ENCODE measurements at places on chromosomes 12 and 14.

DNA sequence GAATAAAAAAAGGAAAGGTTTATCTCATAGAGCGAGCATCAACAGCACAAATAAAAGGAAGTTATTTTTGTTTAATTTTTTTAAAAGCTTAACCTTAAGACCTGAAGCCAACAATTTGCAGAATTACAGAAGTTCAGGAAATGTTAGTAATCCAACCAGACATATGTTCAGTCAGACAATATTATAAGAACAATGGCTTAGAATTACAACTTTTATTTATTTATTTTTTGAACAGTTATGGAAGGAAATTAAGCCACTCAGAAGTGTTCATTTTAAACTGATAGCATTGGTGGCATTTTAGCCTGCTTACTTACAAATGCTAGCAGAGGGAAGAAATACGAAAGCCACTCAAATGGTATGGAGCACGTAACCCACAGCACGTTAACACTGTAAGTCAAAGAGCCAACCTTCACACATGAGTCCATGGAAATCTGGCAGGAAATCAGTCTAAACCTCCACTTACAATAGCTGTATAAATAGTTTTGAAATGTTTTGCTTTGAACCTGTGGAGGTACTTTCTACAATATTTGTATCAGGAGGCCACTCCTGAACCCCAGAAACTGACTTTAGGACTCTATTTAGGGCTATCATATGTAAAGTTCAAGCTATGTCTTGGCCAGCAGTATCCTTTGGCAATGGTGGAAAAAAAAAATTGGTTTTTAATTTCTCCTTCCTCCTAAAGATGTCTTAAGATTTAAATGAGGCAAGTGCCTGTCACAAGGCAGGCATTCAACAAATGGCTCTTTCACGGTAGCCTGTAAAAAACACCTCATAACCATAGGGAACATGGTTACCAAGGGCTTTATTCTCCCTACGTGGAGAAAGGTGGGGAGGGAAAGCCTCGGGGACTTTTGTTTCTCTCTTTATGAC lies 102.3 kb downstream of the ITPR2 start:
- DNase-seq = no peak

DNA sequence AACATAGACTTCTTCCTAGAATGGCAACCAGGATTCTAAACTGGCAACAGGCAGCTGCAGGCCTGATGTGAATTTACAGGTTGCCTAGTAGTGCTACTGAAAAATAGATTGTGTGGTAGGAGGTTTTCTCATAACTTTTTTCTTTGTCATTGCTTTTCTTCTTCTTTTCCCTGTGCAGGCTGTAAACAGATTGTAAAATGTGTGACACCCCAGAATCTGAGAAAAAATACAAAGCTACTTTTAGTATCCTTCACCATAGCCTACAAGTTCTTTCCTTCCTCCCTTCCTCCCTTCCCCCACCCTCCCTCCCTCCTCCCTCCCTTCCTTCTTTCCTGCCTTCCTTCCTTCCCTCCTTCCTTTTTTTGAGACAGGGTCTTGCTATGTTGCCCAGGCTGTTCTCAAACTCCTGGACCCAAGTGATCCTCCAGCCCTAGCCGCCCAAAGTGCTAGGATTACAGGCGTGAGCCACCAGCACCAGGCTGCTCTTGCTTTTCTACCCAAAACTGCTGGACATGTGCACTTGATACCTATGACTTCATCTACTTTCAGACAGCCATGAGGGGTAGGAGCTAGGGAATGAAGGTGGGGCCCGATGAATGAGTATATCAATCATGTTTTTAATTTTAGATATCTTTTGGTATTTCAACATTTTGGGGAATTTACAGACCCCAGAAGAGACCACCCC lies 114.2 kb upstream of the EEA1 start:
- DNase-seq = no peak

DNA sequence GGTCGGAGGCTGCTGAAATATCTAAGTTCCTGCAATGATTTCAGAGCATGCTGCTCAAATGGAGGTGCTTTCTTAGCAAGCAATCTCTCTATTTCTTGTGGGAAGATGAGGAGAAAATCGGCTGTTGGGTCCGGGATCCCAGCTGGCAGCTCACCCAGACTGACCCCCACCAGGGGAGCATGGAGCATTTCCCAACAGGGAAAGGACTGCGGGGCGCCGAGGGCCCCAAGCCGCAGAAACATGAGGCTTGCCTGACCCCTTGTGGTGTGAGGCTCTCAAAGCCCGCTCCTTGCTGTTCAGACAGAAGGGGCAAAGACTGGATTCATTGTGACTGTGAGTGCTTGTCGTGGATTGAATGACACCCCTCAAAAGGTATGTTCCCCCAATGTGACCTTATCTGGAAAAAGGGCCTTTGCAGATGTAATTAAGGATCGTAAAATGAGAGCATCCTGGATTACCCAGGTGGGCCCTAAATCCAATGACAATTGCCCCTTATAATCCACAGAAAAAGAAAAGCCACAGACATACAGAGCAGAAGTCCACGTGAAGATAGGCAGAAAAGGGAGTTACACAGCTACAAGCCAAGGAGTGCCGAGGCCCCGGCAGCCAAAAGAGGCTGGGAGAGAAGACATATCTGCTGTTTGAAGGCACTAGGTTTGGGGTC lies 116.3 kb upstream of the VASH1 start:
- peak; percentile 49 for DNase-seq

DNA sequence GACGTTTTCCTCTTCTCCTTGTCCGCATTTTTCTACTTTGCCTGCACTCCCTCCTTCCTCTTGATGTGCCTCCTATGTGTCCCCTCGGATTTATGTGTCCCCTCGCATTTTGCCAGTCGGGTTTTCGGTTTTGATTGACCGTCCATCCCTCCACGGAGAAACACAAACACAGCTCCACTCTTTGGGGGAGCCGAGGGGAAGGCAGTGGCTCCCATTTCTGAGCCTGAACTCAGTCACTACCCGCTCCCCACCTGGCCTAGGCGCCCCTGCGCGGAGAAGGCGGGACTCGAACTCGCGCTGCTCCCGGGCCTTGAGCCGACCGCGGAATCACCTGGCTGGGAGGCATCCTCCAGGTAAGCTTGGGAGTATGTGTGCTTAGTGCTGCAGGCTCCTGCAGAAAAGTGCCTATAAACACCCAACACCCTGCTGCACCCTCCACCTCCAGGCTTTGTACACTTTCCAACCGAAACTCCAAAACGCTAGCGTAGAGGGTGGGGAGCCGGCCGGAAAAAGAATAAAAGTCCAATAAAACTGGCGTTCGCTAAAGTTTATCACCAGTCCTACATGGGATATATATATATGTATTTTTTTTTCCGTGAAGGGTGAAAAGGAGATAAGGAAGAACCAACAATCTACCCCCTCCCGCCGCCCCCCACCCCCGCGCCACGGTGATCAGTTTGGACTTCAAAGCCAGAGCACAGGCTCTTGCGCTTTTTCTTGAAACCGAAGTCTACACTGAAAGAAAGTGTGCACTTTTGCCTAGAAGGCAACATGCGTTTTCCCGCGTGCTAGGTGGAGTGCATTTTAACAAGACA lies 3.3 kb upstream of the CCND2 start:
- DNase-seq = no peak

GRCh38 chr12:21940549-21941505 lies at the start of gene ABCC9:
ABCC9 (minus strand) TSS chr12:21941426; CDS start chr12:21936674, 4,752 bp downstream.
- no peak for DNase-seq

DNA sequence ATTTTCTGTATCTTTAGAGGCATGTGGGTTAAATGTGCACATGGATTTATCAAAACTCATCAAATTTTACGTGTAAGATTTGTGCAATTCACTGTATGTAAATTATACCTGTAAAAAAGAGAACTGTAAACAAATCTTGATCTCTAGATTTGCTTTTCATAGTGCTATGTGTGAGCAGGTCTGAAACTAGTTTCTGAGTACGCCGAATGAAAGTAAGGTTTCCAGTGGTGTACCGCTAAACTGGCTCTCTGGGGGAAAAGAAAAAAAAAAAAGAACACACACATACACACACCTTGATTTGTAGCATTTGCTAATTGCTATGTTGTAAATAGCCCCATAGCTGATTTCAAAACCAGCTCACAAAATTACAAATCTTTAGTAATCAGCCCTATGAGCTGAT lies 8.6 kb upstream of the SLC41A2 start:
- DNase-seq = no peak

- DNase-seq = no peak
These were observed 360.1 kb upstream of the TBX3 start for GRCh38 chr12:115044073-115044472.

DNA sequence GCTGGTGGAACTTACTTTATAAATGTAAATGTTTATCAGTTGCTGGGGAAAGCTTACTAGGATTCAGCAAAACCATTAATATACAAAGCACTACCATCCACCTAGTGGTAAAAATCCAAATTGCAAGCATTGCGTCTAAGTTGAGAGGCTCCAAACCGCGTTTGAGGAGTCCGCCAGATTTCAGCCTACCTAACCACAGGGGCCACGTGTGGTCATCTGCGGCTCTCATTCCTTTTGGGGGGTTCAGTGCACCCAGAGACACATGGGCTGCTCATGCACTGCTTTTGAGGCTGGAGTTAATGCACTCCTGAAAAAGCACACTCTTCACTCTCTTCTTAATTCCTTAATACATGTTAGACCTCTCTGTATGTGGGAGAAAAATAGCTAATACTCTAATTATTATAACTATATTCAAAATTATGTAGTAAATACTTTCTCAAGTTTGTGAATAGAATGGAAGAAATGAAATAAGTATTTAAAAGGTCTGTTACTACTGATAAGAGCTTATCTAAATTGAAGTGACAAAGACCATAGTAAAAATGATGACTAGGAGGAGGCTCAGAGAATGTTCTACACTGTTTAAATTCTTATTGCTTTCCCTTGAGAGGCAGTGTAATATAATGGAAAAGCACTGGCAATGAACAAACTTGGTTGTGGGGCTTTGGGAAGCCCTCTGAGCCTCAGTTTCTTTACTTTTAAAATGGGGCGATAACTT lies 41.4 kb upstream of the MANSC4 start:
- peak; percentile 89 for DNase-seq

GRCh38 chr12:91651728-91652127 lies 469.1 kb upstream of the DCN start:
- no peak for DNase-seq

DNA sequence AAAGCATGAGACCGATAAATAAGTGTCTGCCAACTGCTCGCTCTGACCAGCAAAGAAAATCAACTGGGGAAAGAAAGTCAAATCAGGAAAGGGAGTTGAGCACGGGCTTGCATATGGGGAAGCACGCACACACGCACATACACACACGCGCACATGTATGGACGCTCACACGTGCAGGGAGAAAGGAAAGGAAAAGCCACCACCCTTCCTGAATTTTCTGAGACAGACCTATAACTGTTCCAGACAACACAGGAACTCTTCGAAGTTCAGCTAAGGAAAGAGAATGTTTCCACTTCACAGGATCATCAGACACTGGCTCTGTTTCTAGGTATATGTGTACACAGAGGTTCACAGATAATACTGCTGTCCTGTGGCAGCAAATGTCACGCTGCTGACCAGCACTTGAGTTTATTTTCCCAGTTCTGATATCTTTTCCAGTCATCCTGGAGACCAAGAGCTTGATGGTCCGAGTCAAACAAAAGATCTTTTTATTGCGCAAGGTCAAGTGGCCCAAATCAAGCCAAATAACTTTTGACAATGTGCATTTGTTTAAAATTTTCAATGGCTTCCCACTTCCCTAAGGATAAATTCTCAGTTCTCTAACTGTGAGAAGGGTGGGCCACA lies 82.1 kb upstream of the TMCC3 start:
- DNase-seq = no peak

DNA sequence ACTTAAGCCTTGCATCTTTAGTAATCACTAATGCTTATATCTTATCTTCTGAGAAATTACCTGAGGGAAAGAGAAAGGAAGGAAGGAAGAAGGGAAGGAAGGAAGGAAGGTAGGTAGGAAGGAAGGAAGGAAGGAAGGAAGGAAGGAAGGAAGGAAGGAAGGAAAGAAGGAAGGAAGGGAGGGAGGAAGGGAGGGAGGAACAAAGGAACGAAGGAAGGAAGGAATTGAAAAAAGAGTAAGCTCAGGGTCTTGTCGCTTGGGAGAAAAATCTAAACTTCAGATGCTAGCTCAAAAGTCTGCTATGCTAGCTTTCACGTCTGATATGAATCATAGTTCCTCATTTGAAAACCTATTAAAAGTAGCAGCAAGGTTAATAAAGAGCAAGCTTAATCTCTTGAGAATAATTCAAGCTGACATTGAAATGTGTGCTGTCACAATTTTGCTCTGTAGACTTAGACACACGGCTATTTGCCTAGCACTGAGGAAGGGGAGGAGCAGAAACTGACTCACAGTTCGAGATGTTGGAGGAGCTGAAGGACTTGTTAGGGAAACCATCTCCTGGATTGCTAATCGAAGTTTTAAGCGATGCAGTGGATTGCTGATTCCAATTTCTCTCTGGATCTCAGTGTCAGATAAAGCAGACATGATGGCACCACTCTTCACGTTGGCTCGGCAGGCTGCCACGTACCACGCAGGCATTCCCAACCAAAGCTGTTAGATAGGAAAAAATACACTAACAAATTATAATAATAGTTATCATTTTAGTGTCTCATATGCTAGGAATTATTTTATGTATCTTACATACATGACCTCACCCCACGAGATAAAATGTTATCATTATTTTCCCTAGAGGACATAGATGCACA lies 216.7 kb downstream of the ACSS3 start:
- DNase-seq = peak; percentile 7

DNA sequence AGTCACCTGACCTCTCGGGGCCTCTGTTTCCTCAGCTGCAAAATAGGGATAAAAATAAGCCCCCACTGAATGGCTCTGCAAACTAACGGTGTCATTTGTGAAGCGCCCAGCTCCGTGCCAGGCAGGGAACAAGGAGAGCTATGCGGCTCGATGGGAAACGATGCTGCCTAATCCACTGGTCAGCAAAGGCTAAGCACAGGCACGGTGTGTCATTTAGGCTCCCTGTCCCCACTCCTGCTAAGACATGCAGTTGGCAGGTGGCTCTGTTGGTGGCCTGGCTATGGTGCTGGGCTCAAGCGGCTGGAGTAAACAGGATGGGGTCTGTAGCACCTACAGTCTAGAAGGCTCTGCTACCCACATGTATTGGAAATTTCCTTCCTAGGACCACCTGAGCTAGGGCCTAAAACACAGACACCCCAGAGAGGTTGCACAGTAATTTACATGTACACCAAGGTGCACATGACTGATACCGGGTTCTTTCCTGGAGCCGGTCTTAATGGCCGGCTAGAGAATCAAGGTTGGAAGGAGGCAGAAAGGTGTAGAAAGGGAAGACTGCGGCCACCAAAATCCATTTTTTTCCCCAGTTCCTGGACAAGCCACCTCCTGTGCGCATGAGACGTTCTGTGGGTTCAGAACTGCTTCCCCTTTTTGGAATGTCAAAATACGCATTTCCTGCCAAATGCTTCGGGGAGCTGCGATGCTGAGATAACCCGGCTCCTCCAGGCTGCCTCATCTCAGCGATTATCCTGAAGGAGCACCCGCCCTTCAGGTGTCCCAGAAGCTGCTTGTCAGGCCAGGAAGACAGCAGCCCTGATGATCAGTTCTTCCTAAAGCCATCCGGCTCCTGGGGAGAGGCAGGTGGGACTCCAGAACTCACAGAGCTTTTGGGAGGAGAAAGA lies 1.0 kb downstream of the CACNA2D4 start:
- peak; percentile 88 for DNase-seq

GRCh38 chr12:105270671-105271255 lies 34.8 kb upstream of the APPL2 start:
- no peak for DNase-seq

All from NB4 (cell line).